Activated CD4-positive, alpha-beta T cell treated with anti-CD3 and anti-CD28 coated beads, Interleukin-2, amount 50 U/mL, for 24 hours (primary cell): ENCODE measurements at places on chromosomes 2 and 18.

DNA sequence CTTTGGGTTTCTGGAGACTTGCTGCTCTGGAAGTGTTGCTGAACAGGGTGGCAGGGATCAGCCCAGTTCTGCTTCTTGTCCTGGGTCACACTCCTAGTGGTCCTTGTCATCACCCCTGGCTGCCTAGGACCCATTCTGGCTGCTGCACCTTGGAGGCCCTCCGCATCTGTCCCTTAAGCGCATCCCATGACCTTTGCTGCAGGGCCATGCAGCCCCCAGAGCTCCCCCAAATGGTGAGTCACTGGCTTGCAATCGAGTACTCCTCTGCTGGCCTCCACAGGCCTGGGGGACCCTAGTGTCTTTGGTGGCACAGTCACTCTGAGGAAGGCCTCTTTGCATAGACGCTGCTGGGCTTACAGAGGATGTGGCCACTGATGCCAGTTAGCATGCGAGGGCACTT lies 188.5 kb downstream of the ASB1 start:
- no peak for DNase-seq

DNA sequence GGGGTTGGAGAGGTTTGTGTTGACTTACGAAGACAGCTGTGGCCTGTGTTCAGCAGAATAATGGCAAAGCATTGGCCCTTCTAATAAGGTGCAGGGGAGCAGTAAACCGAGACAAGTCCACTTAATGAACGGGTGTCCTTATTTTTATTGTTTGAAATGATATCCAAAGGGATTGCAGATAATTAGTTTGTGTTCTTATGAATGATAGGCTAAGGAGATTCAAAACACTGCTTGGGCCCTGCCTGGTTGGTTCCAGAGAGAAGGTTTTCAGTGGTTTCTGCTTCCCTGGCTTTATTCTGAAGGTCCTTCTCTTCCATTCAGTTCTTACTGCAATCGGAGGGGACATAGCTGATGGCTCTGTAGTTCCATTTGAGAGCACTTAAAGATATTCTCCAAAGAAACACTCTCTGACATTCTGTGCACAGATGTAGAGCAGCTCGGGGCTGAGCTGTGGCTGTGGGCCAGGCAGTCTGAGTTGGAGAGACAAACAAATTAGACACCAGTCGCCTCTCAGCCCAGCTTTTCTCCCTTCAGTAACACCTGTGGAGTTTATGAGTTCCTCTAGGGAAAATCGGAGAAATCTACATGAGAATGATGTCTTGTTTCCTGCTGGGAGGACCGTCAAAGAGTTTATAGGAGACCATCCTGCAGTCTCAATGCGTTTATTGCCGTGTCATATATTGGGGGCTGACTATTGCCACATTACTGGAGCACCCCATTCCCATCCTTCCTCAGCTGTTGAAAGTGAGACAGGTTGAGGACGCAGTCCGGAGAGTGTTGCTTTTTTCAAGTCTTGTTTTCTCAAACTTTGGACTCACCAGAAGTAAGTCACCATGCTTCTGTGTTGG lies 6.5 kb downstream of the GREB1 start:
- DNase-seq: no peak

DNA sequence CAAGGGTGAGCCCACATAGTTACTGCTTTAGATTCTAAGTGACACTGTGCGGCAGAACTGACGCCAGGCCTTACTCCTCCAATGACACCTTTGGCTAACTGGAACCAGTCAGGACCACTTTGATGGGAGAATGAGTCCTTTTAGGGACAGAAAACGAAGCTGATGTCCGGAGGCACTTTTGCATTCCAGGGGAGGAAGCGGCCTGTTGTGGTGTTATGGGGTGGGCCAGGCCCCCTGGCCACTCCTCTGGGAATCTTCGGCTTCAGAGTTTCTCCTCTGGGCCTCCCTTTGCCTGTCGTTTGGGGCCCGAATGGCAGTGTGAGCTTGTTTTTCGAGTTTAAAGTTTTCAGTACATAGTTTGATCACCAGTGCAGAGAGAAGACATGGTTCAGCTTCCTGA lies 65.9 kb downstream of the MBP start:
- no peak for DNase-seq

DNA sequence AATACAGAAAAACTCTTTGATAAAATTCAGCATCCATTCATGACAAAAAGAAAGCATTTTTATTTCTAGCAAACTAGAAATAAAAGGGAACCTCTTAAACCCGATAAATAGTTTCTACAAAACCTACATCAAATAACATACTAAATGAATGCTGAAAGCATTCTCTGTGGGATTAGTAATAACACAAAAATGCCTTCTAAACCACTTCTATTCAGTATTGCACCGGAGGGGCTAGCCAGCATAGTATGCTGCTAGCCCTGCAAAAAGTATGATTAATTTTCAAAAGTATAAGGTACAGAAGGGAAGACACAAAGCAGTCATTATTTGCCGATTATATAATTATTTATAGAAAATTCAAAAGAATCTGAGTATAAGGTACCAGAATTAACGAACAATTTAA lies 145.2 kb downstream of the DTNB start:
- DNase-seq: no peak

DNA sequence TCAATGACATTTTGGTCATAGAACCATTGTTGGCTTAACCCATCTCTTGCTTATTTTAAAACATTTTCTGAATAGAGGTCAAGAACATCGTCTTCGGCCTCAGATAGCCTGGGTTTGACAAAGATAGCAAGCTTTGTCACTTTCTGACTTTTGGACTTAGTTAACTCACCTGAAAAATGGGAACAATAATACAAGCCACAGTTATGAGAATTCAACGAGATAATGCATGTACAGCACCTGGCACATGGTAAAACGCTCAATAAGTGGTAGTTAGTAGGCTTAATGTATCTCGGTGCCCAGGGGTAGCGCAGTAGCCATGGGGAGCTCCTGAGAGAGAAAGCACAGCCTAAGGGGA lies 446 bp upstream of the COPS7B start:
- no peak for DNase-seq

GRCh38 chr2:111024496-111024895 lies 96.2 kb upstream of the BCL2L11 start:
- no peak for DNase-seq

- no peak for DNase-seq
Observed at GRCh38 chr18:56637711-56638231, 621 bp downstream of the TXNL1 start.

GRCh38 chr2:128320192-128320905 lies 1.7 kb upstream of the HS6ST1 start:
- DNase-seq: no peak

GRCh38 chr18:35178260-35178659 lies 62.6 kb upstream of the ZNF397 start:
- no peak for DNase-seq

DNA sequence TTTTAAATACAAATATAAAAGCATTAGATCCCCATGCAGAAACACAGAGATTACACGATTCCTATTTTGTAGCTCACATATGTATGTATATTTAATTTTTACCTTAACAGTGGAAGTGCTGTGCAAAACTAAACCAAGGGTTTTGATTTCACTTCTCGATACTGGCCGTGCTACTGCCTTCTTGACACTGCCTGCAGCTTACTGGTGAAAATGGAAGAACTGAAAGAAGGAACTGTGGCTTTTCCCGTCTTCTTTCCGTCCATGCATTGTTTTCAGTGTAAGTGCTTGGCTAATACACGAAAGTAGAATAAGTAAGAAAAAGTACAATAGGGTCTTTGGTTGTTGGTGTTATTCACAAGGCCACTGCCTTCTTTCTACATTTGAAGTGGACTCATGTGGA lies 129.5 kb downstream of the NDUFA10 start:
- DNase-seq: no peak

DNA sequence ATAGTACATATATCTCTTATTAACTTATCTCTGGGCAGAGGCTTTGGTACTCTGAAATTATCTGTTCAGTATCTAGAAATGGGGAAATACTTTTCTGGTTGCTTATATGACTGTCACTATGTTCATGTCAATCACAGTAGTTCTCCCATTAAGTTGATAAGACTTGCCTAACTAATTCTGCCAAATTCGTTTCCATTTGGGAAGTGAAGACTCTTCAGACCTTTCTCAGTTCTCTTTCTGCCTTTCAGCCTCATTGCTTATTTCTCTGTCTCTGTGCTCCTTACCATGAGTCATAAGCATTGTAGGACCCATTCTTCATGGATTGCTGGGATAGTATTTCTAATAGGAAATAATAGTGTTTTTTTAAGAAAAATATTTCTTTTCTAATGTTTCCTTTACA lies 113.5 kb downstream of the PHLPP1 start:
- DNase-seq: no peak

GRCh38 chr2:26566081-26566375 lies 75.1 kb downstream of the CIB4 start:
- no peak for DNase-seq

- no peak for DNase-seq
Observed at GRCh38 chr2:47437287-47437686, 34.3 kb downstream of the MSH2 start.

DNA sequence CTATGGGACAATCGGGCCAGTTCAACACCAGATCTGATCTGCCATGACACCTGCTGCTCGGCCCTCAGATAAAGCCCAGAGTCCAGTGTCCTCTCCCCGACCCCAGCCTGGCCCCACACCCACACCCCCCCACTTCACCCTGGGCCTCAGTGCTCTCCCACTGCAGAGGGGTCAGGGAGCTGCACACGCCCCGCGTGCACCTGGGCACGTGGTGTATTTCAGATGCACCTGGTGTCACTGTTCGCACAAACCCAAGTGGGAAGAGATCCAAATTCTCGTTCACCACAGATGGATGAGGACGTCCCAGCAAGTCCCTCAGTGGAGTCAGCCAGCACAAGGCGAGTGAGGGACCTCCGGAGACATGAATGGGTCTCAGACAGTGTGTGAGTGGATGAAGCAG lies 161.3 kb downstream of the RTP5 start:
- DNase-seq: no peak

DNA sequence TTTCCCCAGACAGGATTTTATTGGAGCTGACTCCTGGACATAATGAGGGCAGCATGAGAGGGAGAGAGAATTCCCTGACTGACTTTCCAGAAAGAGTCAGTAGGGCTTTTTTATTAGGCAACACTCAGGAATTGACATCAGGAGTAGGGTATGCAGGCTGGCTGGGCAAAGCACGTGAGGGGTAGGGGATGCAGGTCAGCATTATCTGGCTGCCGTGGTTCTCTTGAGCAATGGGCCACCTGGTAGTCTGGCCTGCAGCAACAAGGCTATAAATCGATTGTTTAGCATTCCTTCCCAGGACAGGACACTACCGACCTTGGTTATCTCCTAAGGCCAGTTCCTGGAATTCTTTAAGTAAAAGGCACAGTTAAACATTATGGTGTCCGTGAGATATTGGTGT lies 160.8 kb upstream of the AGAP1 start:
- DNase-seq: no peak

- no peak for DNase-seq
Observed at GRCh38 chr2:205682971-205683501, 735 bp downstream of the NRP2 start.

- no peak for DNase-seq
Observed at GRCh38 chr2:3023531-3023930, 354.1 kb downstream of the EIPR1 start.

DNA sequence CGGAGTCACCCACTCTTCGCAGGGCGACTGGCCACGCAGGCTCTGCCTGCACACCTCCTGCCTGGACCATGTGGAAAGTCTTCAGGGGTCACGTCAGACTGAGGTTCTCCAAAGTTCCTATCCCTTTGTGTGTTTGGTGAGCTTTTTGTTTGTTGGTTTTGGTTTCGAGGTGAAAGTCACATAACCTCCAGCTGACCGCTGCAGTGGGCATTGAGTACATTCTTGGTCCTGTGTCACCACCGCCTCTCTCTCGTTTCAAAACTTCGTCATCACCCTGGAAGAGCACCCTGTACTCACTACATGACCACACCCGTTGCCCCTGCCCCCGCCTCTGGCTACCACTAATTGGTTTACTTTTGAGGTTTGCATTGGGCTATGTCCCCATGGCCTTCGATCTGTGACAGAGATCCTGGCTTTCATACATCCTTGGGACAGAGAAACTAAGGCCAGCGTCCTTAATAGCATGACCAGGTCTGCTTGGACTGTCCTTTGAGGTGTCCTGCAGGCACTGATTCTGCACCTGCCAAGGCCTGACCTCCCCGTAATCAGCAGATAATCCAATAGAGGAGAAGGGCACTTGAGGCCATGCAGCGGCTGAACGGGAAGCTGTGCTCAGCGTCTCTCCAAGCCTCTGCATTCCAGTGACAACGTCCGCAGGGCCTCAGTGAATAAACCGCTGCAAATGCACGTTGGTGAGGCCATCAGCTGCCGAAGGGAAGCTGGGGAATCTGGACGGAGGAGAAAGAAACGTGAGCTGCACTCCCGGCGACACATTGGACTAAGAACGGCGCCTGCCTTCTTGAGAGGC lies 46.8 kb downstream of the SH3BP4 start:
- DNase-seq: no peak

- DNase-seq: no peak
Observed at GRCh38 chr2:51960281-51960680, 928.3 kb upstream of the NRXN1 start.

GRCh38 chr2:146913476-146913875 lies 931.4 kb upstream of the ACVR2A start:
- DNase-seq: no peak

- no peak for DNase-seq
Observed at GRCh38 chr2:32068-32467, 14.2 kb downstream of the FAM110C start.

GRCh38 chr2:157420771-157421323 lies 23.0 kb downstream of the CYTIP start:
- no peak for DNase-seq

GRCh38 chr2:114025030-114025429 lies 135.1 kb downstream of the ACTR3 start:
- no peak for DNase-seq

- no peak for DNase-seq
Observed at GRCh38 chr2:133675-134593, 87.6 kb upstream of the FAM110C start.

DNA sequence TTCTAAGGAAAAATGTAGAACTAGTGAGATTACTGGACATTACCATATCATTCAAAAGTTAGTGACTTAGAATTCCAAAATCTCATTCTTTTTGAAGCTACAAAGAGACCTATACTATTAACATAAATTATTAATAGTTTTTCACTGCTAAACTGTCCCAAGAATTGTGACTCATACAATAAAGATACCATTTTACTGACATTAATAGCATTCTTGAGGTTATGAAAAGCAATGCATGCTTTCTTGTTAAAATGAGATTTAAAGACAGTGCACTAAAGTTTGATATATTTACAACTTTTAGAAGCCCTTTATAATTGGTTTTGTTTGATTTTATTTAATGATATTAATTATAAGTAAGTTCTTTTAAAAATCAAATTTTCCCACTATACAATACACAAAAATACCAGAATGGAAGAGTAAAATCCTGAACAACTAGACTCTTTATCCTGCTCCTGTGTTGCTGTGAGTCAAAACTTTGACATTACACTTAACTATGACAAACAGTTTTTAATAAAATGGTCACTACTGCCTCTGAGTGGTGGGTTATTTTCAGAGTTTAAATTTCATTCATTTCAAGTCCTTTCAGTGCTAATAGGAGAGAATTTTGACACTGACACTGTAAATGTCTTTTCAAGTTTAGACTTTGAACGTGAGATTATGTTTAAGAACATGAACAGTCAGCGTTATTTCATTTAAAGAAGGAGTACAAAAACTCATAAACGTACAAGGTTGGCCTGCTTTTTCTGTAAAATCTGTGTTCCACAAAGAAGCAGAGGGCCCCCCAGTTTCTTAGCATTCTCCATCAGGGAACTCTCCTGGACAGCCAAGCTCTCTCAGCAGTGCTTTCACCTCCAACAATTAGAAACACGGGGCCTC lies 54.5 kb downstream of the FAM124B start:
- no peak for DNase-seq
